Peyer's patch (tissue), 4 donors: ENCODE measurements at places on chromosomes 4 and X.
A peak's percentile ranks its signal among the peaks of the same experiment; 100 is the strongest.

DNA sequence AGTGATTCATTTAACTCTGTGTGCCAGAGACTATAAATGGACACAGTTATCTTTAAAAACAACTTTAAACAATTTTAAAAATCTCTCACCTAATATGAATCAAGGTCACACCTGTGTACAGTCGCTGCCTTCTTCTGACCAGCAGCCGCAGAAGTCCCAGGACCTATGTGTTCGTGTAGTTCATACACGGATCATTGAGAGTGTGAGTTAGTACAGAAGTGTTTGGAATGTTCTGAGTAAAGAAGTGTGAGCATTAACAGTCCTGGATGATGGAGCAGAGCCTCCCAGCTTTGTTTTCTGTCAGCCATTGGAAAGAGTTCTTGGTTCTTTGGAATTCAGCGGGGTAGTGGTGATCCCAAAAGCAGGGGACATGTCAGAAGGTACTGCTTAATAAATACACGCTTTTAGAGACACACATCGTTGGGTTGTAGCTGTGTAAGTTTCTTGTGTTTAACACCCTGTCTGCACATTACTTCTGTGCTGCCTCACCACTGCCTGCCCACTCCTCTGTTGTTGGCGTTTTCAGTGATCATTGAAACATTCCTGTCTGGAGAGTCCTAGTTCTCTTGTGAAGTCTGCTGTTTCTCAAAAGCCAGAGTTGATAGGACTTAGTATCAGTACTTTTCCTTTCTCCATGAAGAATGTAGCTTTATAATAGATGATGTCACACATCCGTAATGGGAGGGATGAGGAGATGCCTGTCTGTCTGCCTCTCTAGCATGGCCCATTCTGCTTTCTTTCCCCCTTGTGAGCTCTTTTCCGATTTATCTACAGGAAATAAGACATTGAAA lies 90.6 kb downstream of the PTTG2 start:
- no peak for DNase-seq

- no peak for DNase-seq
Observed at GRCh38 chr4:38082021-38082420, 121.8 kb downstream of the PTTG2 start.

DNA sequence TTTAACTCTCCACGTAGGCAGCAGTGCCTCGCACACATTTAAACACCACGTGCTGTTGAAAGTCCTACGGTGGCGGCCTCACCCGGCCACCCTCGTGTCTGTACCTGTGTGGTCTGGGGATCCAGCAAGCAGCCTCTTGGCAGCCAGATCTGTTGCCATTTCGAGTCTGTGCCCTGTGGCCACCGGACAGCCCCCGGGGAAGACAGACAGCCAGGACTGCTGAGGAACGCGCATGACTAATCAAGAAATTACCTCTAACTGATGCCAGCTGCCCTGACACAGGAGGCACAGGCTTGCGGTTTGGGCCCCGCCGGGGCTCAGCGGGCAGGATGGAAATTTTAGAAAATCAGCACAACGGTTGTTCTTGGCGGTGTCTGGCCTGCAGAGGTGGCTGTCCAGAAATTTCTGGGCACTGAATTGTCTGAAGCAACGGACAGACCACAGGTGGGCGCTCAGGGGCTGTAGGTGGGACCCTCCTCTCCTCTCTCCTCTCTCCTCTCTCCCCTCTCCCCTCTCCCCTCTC lies 15.6 kb upstream of the ASMTL start:
- DNase-seq = peak; percentile 87

DNA sequence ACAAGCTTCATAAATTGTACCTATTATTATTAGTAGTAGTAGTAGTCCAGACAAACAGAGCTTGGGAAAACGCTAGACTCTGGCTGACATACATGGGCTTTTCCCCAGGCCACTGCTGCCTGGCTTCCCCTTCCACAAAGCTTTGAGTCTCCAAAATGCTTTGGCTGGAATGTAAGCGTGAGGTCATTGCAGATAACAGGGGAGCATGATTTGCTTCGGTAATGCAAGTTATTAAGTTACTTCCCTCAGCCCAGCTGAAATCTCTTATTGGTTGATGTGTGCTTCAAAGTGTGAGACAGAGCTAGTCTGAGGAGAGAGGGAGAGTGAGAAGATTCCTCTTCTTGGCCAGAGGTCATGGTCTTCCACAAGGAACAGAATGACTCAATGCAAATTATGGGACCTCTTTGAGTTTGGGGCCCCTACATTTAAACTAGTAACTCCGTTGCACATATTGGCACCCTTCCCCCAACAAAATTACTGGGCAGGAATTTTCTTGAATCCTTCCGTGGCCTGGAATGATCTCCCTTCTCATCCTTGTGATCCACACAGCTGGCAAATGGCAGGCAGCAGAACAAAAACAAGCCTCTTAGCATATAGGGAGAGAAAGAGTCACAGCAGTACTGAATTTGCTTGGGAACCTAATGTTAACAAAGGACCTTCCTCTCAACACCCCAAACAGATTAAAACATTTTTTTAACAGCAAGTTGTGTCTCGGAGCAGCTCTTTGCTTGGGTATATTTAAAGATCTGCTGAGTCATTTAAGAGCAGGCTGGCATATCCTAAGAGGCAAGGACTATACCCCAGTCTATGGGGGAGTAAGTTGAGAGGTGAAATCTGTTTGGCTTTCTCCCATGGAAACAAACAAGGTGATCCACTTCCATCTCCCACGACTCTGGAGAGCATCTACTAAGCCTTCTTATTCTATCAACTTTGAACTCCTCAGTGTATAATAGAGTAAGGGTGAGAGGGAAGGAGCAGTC lies 19.9 kb downstream of the AR start:
- no peak for DNase-seq

GRCh38 chrX:97551821-97552220 lies 668.1 kb downstream of the RPA4 start:
- DNase-seq = no peak

DNA sequence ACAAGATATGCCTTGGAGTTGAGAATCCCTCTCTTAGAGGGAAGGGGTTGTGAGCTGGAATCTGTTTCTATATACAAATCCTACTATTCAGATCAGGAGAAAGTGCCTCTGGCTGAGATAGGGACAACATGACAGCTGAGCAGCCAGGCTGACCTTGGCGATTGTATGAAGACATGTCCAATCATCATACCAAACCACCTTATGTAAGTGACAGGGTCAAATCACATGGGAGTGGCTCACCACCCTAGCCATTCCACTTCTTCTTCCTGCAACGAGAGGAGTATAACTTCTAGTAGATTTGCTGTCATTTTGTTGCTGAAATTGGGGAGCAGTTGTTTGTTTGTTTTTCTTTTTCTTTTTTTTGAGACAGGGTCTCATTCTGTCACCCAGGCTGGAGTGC lies 48.3 kb upstream of the TMEM150C start:
- no peak for DNase-seq
